ENCODE measurements at places on chromosomes 3 and 15.

GRCh38 chr15:48966595-48967301, 3.0 kb upstream of the SHC4 start:
- no peak for DNase-seq

DNA sequence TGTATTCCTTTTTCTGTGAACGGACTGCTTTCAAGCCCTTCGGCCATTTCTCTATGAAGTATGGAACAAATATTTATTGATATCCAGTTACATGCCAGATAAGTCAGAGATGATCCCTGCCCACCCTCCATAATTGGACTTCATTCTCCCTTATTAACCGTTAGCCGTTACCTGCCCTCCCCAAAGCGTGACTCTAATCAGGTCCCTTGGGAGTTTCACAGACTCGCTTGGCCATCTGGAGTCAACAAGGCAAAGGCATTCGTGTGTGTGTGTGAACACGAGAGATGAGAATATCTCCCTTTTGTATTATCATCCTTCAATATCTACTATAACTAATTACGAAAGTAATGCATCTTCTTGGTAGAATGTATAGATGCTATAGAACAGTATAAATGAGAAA, 314.5 kb downstream of the TLE3 start:
- DNase-seq: no peak

- DNase-seq: no peak
Observed at GRCh38 chr3:111593666-111594065, 1.5 kb downstream of the ZBED2 start.

DNA sequence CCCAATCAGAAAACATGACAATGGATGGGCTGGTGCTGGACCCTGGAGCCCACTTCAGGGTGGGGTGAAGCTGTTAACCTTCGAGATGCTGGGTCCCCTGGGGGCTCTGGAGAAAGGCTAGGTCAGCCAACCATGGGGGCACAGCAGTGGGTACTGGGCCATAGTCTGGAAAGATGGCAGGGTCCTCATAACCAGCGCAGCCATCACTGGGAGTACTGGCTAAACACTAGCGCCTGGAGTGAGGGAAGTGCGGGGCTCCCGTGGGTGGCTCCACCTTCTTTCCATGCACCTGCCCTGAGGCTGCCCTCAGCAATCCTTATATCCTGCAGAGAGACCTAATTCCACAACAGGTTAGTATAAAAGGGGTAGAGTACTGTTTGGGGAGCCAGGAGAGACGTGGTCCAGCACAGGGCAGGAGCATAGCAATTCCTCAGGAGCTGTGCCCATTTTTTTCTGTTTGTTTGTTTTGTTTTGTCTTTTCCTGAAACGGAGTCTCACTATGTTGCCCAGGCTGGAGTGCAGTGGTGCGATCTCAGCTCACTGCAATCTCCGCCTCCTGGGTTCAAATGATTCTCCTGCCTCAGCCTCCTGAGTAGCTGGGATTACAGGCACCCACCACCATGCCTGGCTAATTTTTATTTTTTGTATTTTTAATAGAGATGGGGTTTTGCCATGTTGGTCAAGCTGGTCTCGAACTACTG, 122.6 kb upstream of the MEF2A start:
- no peak for DNase-seq

- DNase-seq: no peak
Observed at GRCh38 chr3:13079510-13079909, 6.3 kb upstream of the IQSEC1 start.

GRCh38 chr3:27686642-27687041, 35.5 kb downstream of the EOMES start:
- no peak for DNase-seq

DNA sequence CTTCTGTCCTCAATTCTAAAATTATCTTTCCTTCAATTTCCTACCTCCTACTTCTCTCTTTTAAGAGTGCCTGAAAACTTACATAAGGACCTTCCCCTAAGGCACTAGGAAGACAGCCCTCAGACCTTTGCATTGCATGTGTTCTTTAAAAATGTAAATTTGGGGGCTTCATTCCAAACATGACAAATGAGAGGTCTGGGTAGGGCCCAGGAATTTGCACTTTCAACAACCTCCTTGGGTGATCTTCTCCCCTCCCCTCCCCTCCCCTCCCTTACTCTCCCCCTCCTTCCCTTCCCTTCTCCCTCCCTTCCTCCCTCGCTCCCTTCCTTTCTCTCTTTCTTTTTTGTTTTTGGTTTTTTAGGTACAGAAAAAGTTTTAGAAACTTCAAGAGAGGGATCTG, 18.7 kb downstream of the USF3 start:
- no peak for DNase-seq

GRCh38 chr15:55106155-55106554, 90.6 kb downstream of the RSL24D1 start:
- DNase-seq: no peak

DNA sequence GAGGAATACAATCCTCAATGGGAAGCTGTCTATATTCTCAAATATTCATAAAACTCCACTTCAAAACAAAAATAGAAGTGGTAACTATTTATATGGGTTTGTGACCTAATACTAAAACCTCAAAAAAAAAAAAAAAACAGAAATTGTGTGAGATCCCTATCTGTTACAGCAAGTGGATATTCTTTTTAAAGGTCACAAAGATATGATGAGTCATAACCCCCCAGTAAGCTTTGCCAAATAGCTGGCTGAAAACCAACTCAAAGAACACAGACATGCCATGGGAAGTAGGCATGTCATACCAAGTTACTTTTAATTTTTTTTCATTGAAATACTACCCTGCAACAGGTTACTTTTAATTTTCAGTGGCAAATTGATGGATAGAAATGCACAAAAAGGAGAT, 62.5 kb downstream of the CBLB start:
- DNase-seq: no peak

DNA sequence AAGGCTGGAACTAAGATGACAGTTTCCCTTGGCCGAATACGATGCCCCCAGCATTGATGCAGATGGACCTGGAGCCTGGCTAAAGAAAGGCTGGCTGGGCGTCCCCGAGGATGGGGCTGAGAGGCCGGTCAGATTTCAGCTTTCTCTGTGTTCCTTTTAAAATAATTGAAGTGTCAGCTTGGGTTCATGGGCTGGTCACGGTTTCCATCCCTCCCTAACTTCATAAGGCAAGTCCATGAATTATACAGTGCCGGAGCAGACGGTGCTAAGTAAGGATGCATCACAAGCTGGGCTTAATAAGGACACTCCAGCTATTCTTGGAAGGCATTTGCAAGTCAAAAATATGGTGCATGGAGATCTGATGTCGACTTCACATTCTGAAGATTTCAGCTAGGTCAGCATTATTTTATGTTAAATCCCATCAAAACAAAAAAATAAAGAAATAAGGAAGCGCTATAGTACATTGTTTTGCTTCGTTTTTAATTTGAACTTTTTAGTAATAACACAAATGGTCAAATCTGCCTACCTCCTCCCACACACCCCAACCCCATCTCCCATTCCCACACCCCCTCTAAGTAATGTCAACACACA, 220.8 kb downstream of the RPLP1 start:
- no peak for DNase-seq

All from stimulated activated CD4-positive, alpha-beta T cell treated with anti-CD3 and anti-CD28 coated beads, Interleukin-12 subunit alpha, Interleukin-12 subunit beta, amount 100 ng/mL, for 24 hours (primary cell).